GM06990 (cell line): ENCODE measurements at places on chromosomes 16 and 17.

- peak; percentile 48 for DNase-seq
These were observed 1.1 kb upstream of the AKTIP start for GRCh38 chr16:53503991-53504663.

- peak; percentile 84 for DNase-seq
These were observed at the start of gene TP53 for GRCh38 chr17:7687072-7687907. TSS of gene TP53 (minus strand) at chr17:7687490. CDS start at chr17:7676594, 10,896 bp downstream.

DNA sequence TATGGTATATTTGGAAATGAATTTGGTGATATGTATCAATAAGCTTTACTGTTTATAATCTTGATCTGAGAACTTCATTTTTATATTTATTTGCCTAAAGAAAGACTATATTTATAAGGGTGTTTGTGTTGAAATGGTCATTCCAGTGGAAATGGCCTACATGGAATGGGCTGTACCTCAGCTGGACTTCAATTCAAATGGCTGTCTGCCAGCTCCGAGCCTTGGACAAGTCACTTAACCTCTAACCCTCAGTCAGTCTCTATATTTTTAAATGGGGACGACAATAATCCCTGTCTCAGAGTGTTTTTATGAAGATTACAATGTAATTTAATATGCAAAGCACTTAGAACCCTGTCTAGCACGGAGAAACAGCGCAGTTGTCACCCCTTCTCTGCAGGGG, 260.8 kb upstream of the CACNG5 start:
- DNase-seq: no peak

DNA sequence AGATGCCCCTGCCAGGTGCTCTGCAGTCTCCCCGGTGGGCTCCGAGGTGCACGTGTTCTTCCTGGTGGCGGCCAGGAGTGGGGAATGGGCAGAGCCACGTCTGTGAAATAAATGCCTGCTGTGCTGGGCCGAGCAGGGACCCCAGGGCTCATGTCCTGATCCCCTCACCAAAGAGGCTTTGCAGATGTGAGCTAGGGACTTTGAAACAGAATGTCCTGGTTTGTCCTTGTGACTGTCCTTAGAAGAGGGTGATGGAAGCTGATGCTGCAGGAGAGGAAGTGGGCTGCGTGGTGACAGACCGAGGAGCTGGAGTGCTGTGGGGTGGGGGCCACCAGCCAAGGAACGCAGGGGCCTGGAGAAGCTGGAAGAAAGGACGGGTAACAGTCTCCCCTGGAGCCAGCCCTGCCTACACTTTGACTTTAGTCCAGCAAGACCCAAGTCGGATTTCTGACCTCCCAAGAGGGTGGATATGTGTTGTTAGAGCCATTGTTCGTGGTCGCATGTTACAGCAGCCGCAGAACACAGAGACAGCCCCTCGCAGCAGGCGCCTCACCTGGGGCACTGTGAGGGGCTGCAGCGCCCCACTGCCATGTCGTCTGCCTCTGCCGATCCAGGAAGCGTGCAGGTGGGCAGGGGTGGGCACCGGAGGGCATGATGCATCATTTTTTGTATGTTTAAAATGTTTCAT, 217.9 kb upstream of the CIBAR2 start:
- DNase-seq: no peak

GRCh38 chr16:70348991-70349390, 2.3 kb downstream of the DDX19A start:
- DNase-seq: no peak

DNA sequence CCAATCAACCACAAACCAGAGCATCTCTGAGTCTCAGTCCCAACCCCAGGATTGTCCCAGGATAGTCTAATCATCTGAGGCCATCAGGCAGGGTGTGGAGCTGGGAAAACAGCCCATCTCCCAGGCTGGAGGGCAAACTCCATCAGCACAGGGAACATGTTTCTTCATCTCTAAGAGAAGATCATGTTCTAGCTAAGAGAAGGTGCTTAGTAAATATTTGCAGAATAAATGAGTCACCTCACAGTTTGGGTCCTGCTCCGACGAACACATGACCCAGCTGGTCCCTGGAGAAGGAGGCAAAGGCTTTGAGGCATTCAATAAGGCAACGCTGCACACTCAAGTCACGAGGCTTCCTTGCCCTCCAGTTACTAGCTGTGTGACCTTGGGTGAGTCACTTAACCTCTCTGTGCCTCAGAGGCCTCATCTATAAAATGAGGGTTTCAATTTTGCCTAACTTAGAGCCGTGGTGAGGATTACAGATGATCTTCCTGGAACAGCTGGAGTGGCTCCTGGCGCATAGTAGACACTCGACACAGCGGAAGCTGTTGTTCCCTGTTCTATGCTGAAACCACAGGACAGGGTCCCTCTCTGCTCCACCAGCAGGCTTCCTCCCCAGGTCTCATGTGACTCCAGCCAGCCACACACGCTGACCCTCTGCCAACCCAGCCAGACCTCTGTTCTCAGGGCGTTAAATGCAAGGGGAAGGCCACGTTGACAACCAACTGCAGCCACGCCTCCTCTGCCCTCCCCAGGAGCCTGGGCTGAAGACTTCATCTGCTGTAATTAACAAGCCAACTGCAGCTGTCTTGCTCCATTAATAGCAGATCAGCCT, 10.3 kb upstream of the RPL38 start:
- no peak for DNase-seq

GRCh38 chr16:4882000-4882632, 34.8 kb downstream of the UBN1 start:
- DNase-seq: no peak

DNA sequence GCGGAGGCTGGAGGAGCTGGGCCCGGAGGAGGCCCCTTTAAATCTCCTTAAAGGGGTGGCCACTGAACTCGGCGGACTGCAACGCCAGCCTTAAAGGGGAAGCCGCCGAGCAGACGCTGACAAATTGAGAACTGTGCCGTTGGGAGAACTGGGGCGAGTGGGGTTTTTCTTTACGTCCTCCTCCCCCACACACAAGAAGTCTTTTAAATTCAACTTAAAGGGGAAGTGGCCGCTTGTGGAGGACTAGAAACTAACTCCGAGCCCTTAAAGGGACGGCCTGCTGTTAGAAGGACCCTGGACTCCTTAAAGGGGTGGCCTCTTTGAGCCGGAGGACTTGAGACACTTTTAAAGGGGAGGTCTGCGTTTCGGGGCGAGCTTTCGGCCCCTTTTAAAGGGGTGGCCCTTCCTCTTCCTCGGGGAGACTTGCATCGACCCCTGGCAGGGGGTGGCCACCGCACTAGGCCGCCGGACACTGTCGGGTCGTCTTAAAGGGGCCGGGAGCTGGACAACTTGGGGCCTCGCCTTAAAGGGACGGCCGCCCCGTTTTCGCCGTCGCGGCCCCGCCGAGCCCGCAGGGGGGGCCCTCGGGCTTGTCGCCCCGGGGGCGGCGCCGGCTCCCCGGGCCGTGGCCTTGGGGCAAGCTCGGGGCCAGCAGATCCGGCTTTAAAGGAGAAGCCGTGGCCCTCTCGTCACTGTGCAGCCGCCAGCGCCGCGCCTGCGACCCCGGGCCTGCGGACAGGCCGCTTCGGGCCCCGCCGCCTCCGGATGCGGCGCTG, 688 bp downstream of the FBRS start:
- peak; percentile 86 for DNase-seq

GRCh38 chr16:66256919-66257318, 109.6 kb upstream of the CDH5 start:
- DNase-seq: no peak
